ENCODE measurements at places on chromosomes 16 and 17.

GRCh38 chr16:340370-341091 lies 12.0 kb downstream of the AXIN1 start:
- DNase-seq = no peak

- no peak for DNase-seq
These were observed 12.7 kb downstream of the COX4I1 start for GRCh38 chr16:85812031-85812807.

DNA sequence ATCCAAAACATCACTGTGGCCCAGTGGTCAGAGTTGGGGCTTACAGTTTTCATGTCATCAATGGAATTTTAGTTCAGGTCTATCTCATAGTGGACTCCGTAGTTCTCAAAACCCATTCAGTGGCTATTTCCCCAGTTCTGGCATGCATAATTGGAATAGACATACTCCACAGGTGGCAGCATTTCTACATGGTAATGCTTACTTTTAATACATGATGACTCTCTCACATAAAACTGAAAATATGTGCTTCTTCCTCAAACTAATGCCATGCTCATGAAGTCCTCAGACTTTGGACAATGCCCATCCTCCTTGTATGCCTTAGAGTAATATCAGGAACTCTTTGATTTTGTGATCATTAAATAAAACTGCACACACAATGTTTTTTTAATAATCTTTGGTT lies 857.4 kb upstream of the GOT2 start:
- DNase-seq = no peak

GRCh38 chr16:81321039-81321438 lies 6.3 kb downstream of the GAN start:
- no peak for DNase-seq

DNA sequence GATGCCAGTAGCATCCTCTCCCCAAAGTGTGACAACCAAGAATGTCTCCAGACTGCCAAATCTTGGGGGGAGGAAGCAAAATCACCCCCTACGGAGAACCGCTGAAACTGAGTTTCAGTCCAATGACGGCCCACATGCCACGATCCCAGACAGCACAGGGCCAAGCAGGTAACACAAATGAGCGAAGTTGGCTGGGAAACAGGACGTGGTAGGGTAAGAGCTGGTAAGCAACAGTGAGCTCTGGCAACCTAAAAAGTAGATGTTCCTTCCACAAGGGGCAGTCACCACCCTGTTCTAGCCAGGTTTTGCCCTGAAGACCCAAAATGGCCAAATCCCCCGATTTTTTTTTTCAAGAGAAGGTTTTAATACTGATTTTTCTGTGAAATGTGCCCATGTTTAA lies 25.4 kb downstream of the ZFHX3 start:
- DNase-seq = no peak

DNA sequence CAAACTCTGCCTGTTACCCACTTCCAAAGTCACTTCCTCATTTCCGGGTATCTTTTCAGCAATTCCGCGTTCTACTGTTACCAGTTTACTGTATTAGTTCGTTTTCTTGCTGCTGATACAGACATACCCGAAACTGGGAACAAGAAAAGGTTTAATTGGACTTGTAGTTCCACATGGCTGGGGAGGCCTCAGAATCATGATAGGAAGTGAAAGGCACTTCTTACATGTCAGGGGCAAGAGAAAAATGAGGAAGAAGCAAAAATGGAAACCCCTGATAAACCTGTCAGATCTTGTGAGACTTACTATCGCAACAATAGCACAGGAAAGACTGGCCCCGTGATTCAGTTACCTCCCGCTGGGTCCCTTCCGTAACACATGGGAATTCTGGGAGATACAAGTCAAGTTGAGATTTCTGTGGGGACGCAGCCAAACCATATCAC lies 30.9 kb downstream of the PAFAH1B1 start:
- no peak for DNase-seq

Measured in activated T-cell treated with anti-CD3 and anti-CD28 coated beads, Interleukin-2, amount 50 U/mL, for 48 hours (primary cell).